CD4-positive, alpha-beta T cell treated with Interleukin-17A for 1 hour (primary cell): ENCODE measurements at places on chromosomes 5 and 9.

DNA sequence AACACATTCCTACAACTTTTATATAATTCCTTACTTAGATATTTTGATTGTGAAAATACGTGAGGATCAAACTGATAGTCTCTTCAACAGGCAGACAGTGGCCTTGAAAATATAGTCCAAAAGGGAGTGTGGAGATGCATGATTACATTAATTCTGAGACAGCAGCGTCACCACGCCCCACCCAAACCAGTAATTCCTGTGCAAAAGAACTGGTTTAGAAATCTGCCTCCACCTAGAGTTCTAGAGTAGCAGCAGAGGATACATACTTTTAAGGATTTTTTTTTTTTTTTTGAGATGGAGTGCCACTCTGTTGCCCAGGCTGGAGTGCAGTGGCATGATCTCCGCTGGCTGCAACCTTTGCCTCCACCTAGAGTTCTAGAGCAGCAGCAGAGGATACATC lies 1.6 kb upstream of the TUT7 start:
- no peak for DNase-seq

GRCh38 chr5:137092831-137093230 lies 406.3 kb downstream of the SPOCK1 start:
- no peak for DNase-seq

DNA sequence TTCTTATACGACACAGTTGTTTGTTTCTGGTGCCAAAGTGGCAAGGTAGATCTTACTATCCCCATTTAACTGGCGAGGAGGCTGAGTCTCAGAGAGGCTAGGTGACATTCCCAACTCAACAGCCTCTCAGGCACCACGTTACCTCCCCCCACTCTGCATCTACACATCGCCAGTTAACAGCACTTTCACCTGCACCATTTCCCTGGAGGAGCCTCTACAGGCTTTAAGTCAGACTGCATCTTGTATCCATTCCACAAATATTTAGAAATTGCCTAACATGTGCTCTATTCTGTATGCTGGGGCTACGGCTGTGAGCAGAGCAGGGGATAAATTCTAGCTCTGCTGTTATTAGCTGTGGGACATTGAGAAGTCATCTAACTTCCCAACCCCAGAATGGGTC lies 168.6 kb downstream of the INSYN2B start:
- DNase-seq = no peak

- no peak for DNase-seq
These were observed 45.6 kb upstream of the IL17B start for GRCh38 chr5:149424371-149425315.

GRCh38 chr9:97769208-97769607 lies 72.1 kb upstream of the XPA start:
- no peak for DNase-seq

DNA sequence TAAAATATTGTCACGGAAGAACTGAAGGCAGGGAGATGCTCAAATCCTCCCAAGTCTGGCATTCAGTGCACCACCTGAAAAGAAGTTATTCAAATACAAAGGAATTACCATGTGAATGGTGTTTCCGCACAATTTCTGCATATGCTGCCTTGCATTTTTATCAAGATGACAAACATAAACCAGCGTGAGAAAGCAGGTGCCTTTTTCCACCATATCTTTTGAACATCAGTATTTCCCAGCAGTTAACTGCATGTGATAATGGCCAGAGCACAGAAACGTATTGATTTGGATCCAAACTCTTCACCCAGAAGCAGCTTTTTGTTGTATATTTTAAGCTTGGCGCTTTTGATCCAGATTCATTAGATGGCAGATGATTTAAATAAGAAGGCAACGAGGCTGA lies 808.0 kb downstream of the TLE1 start:
- no peak for DNase-seq

- DNase-seq = no peak
These were observed 389.5 kb downstream of the PDE4D start for GRCh38 chr5:59504043-59504442.

DNA sequence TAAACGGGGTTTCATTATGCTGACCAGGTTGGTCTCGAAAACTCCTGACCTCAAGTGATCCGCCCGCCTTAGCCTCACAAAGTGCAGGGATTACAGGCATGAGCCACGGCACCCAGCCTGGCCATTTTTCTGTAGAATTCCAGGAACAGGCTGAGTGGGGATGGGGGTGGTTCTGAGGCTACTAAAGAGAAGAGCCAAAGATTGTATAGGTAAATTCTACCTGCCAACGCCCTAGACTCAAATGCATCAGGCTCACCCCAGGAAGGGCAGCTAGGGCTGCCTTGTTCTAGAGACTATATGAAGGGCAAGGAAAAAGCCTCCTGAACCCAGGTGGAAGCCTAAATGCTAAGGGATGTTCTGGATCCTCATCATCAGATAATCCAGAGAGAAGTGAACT lies 1.6 kb upstream of the C5orf52 start:
- DNase-seq = no peak

DNA sequence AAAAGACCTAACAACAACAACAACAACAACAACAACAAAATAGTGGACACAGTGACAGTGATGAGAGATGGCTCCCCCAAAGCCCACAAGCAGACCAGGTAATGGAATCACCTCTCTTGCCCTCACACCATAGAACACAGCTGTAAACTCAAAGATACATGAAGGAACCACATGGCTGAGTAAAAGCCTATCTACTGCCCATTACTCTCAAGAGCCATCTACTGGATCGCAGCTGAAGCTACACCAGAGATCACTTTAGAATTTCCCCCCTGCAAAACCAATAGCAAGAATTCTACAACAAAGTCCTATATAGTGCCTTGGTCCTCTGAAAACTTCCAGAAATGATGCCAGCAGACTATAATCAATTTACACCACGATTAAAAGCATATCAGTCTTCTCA lies 1537.6 kb upstream of the CDH9 start:
- no peak for DNase-seq

- peak; percentile 72 for DNase-seq
These were observed 7.4 kb downstream of the SMARCA2 start for GRCh38 chr9:2022560-2022959.

- no peak for DNase-seq
These were observed 166.1 kb downstream of the ZSWIM6 start for GRCh38 chr5:61498121-61498520.

DNA sequence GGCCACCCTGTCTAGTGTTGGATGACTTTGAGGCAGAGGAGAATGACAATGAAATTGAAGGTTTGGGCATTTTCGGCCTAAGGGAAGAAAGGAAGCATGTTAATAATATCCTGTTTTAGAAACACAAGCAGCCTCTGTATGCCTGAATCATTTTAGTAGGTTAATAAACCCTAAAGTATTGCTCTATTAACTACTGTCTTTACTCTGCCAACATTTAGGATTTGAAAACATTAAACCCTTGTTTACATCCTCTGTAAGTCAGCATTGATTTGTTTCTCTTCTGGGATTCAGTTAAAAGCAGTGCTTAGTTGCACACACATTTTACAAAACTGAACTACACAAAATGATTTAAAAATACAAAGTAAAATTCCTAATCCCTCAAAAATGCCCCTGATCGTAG lies 358.9 kb downstream of the ARRDC3 start:
- no peak for DNase-seq

DNA sequence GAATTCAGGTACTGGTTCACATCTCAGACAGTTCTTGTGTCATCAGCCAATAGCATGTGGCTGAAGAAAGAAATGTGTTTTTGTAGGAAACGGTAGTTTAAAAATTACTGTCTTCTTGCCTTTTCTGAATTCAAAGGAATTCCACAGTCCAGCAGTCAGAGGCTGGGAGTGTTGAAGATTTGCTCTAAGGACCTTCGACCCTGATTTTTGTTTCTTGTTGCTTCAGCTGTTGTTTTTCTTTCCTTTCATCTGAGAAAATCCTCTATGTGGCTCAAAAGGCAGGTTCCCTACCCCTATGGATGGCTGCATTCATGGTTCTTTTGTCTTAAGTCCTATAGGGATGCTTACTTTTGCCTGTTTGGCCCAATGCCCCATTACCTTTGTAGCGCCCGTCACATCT lies 304.9 kb downstream of the TMEM167A start:
- no peak for DNase-seq

- DNase-seq = peak; percentile 36
These were observed 77.6 kb upstream of the TMC1 start for GRCh38 chr9:72443855-72444254.

DNA sequence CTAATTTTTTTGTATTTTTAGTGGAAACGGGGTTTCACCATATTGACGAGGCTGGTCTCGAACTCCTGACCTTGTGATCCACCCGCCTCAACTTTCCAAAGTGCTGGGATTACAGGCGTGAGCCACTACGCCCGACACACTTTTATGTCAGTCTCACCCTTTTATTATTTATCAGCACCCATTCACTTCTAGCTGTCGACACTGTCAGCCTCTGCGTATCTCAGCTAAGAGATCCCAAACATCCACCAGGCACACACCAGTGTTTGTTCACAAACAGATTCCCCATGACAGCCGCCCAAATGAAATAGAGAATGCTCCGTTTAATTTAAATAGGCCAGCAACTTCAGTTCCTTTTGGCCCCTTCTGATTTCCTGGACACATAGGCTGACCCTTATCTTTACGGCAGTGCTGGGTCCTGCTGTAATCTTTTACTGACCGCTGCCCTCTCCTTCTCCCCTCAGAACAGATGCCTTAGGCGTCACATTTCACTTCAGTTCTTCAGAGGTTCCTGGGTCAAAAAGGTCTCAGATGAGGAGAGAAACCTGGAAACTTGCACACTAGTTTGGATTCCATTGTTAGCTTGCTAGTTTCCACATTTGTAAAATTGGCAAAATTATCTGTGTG lies 43.1 kb upstream of the CKMT2 start:
- no peak for DNase-seq

DNA sequence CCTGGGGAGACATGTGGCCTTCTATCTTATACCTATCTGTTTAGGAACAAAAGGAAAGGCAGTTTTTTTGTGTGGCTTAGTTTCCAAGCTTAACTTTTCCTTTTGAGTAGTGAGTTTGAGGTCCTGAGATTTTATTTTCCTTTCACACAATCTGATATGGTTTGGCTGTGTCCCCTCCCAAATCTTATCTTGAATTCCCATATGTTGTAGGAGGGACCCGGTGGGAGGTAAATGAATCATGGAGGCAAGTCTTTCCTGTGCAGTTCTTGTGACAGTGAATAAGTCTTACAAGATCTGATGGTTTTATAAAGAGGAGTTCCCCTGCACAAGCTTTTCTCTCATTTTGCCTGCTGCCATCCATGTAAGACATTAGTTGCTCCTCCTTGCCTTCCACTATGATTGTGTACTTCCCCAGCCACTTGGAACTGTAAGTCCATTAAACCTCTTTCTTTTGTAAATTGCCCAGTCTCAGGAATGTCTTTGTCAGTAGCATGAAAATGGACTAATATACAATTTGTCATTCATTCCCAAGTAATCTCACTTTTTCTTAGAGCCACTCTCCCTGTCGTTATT lies 4.7 kb upstream of the CLTB start:
- no peak for DNase-seq

DNA sequence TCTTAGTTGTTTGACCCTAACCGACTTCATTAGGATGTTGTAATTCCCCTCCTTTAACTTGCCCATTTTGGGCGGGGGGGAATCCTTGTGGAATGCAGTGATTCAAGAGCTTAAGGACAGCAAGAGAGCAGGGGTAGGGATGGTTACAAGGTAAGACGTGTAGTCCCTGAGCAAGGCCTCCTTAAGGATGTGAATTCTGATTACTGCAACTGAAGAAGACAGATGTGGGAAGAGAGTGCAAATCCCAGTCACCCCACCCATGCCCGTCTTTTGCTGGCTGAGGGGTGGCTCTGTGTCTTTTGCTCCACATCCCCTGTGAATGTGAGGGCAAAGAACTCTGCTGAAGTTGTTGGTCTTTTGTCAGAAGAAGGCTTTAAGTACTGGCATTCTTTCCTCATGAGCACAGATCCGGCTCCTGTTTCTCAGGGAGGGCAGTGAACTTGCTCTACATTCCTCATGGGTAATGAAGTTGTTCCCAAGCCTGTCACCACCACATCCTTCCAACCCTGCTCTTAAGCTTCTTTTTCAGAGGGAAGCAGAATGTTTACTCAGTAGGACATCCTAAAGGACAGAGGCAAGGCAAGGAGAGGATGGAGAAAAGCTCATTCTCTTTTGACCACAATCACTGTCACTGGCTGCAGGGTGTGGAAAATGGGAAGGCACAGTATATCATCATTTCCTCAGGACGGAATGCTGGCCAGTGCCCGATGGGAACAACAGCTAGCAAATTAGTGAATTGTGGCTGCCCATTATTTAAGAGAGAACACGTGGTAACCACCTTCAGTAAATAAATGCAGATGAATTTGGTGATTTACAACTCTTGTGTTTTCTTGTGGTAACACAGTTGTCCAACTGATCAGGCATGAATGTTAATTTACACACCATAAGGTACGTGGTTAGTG lies 61.5 kb downstream of the RAI14 start:
- no peak for DNase-seq

DNA sequence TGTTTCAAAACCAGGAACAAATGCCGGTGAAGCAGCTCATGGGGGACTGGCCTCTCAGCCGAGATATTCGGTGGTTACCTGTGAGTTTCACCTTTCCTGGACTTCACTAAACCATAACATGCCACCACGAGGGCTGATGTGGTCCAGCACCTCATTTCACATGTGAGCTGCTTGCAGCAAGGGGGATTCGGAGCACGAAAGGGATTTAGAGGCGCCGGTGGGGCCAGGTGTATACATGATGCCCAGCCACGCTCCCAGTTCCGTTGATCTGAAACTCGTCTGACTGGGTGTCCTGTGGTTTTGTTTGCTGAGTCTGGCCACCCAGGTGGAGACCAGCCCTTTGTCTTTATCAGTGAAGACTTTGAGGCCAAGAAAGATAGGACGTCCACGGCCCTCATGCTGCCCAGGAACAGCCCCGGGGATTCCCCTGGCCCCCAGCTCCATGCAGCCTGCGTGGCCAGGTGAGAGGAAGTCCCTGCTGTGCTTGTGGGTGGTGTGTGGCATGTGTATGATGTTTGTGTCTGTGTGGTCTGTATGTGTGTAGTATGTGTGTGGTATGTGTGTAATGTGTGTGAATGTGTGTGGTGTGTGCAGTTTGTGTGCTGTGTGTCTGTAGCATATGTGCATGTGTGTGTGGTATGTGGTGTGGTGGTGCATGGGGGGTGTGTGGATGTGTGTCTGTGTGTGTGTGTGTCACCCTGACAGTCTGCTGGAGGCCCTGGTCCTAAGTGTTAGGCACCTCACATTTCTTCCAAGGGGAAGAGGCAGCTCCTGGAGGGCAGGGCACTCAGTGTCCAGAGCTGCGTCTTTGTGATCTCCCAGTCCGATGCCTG lies 23.4 kb downstream of the PHF2 start:
- DNase-seq = no peak

DNA sequence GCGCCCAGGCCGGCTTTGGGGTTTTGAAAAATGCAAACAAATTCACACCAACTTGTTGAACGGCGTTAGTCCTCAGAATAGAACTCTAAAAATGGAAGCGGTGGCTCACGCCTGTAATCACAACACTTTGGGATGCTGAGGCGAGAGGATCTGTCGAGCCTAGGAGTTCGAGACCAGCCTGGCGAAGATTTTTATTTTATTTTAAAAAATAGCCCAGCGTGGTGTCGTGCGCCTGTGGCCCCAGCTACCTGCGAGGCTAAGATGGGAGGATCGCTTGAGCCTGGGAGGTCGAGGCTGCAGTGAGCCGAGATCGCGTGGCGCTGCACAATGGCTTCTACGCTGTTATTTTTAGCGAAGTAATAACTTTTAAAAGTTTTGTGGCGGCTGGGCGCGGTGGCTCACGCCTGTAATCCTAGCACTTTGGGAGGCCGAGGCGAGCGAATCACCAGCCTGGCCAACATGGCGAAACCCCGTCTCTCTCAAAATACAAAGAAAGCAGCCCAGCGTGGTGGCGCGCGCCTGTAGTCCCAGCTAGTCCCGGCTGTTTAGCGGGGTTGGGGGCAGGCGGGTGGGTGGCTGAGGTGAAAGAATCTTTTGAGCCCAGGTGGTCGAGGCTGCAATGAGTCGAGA lies 694 bp upstream of the PLIN2 start:
- peak; percentile 49 for DNase-seq
